ENCODE measurements at places on chromosomes 7 and 10.
A peak's percentile ranks its signal among the peaks of the same experiment; 100 is the strongest.

- DNase-seq, result no peak
Observed at GRCh38 chr10:9198611-9199010, 1144.1 kb downstream of the GATA3 start.

DNA sequence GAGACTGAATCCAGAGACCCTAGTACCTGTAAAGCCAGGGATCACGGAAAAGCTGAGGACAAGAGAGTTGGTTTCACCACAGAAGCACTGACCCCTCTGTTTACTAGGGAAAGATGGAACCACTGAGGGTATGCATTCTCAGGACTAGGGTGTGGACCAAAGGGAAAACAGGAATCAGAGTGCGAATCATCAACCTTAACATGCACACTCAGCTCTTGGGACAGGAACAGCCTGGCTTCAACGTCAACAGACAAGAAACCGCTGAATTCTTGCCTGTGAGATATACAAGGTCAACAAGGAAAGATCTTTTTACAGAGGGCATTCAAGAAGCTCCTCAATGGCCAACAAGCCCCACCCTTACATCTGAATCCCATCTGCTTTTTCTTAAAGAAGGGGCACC lies 14.9 kb downstream of the TNRC18 start:
- no peak for DNase-seq

DNA sequence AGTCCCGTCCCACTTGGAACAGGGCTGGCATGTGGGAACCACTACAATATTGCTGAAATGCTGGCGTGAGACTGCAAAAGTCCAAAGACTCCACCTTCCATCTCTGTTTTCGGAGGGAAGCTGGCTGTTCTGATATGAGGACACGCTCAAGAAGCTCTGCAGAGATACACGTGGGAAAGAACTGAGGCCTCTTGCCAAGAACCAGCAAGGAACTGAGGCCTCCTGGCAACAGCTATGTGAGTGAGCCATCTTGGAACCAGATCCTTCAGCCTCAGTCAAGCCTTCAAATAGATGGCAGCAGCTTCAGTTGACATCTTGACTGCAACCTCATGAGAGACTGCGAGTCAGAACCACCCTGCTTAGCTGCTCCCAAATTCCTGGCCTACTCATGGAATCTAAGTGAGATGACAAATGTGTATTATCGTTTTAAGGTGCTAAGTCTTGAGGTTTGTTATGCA lies 30.8 kb downstream of the SGMS1 start:
- DNase-seq, result peak; percentile 43

DNA sequence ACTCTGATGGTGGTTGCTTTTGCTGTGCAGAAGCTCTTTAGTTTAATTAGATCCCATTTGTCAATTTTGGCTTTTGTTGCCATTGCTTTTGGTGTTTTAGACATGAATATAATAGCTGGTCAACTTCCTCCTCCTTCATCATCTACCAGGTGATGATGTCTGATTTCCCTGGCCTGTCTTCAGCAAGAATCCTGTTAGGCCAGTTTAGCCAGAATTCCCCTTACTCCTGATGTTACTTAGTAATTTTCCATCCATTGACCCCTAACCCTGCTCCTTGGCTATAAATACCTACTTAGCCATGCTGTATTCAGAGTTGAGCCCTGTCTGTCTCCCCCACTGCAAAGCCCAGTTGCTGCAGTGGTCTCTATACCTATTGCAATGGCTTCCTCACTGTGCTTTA lies 91.4 kb downstream of the ZNF777 start:
- DNase-seq, result no peak

- DNase-seq, result peak; percentile 70
Observed at GRCh38 chr7:234051-234707, 41.8 kb downstream of the FAM20C start.

DNA sequence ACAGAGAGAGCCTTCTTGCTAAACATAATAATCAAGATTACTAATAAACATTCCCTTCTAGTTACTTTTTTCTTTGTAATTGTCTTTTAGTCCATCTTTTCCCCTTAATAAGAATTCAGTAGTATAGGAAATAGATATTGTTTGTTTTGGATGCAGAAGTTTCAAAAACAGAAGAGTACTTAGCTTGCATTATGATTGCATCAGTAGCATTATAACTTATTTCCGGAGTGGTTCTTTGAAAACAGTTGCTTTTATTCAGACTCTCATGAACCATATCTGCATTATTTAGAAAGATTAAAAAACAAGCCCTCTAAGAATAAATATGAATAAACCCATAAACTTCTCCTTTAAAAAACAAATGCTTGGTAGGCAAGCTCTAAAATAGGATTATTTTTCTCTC lies 34.0 kb upstream of the DKK1 start:
- DNase-seq, result no peak

DNA sequence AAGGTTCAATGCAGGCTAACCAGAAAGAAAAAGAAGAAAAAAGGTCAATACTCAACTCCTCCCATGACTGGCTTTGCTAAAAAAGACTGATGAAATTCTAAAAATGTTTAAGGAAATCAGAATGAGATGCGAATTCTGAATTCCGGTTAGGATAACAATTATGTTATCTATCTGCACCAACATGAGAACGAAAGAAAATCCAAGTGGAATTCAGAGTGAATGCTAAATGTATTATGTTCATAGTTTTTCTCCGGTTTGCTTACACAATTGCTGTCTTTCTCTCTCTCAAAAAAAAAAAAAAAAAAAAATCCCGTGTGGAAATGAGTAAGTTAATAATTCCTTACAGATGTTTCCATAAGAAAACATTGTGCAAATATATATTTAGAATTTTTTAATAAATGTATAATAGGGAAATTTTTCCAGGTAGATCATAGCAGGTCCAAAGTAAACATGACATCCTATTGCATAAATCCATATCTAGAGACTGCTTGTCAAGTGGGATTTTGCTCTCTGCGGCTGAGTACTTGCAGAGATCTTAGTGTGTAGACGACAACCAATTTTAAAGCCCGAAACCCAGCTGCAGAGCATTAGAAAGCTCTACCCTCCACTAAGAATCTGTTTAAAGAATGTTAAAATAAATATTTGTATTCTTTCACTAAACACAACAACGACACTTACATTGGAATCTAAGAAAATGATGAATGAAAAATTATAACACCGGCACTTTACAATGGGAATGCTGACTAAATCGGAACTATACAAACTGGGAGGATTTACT lies 104.0 kb downstream of the JAZF1 start:
- DNase-seq, result no peak

- no peak for DNase-seq
Observed at GRCh38 chr10:114308531-114309363, 69.7 kb downstream of the VWA2 start.

DNA sequence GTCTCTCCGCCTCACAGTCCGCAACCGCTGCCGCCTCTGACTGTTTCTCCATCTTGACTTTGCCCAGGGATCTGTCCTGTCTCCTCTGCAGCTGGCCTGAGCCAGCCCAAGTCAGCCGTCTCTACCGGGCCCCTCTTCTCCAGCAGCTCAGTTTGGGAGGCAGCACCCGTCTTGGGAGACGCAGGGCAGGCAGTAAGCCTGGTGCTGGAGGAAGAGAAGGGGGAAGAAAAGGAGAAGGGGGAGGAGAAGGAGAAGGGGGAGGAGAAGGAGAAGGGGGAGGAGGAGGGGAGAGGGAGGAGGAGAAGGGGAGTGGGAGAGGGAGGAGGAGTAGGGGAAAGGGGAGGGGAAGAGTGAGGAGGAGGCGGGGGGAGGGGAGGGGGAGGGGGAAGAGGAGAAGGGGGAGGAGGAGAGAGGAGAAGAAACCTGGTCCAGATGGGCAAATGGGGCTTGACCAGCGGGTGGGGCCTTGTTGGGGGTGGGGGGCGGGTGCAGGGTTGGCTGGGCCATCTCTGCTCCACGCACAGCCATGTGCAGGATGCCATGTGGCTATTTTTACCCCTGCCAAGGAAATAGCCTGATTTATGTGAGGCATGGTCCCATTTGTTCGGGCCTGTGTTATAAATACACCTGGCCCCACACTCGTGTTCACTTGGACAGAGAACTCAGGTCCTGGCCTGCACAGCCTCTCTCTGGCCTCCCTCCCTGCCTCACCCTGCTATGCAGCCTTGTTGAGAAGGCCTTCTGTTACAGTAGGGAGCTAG lies 35.9 kb upstream of the FZD9 start:
- no peak for DNase-seq

DNA sequence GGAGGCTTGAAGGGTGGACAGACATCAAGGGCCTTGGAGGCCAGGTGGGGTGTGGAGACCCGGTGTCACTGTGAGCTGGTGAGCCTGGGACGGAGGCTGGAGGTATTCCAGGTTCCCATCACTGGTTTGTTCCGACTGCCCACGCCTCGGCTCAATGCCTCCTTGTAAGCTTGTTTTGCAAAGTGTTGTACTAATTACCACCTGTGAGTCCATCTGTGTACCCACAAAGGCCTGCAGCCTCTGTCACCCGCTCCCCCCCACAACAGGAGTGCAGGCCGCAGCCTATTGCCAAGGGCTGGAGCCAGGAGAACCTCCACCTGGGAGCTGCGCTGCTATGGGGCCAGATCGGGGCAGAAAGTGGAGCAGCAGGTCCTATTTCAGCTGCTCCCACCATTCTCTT lies 521.8 kb upstream of the DPP6 start:
- no peak for DNase-seq

DNA sequence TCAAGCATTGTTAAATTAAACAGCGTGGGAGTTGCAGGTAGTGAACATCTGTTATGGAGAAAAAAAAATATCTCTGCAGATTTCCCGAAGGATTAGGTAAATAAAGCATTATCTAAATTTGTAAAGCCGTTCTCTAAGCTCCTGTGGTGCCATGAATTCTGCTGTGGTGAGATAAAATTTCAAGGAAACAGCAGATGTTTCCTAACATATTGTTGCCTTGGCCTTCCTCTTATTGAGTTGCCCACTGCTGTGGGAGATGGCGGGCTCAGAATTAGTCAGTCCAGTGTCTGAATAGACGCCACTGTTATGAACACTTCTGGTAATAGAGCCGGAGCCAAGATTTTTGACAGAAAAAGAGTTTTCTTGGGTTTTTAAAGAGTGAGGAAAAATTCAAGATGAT lies 82.6 kb upstream of the ELMO1 start:
- DNase-seq, result no peak

DNA sequence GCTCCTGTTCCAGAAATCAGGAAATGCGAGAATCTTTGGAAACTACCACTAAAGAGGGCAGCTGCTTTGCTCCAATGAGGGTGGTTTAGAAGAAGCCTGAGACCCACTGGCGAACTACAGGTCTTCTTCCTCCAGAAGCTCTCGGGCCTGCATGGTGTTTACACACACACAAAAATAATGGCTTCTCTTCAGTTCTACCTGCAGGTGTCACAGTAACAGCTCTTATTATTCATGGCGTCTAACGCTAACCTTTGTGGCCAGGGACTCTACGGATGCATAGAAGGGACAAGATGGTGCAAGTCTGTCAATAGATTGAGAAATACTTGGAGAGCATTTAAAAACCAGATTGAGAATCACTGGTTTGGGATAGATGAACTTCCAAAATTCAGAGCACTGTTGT lies 22.4 kb downstream of the GPR141 start:
- DNase-seq, result no peak

Data from left cardiac atrium (tissue), 4 donors.